ENCODE measurements at places on chromosomes 12 and 14. TPM values are rescaled to one million over a fixed set of nuclear protein-coding genes. Genes with fewer than 3 reads are reported as not detected.

KRT3 gene
- not detected for total RNA-seq

GRCh38 chr12:62866451-62867082, 68.4 kb downstream of the PPM1H start:
- DNase-seq = no peak
- peaks cover 4% of the 10 kb centered on the region for H3K27me3 ChIP-seq
- H3K4me3 ChIP-seq = no peak overlapping the region
- no peaks in the 10 kb centered on the region for H3K36me3 ChIP-seq

DNA sequence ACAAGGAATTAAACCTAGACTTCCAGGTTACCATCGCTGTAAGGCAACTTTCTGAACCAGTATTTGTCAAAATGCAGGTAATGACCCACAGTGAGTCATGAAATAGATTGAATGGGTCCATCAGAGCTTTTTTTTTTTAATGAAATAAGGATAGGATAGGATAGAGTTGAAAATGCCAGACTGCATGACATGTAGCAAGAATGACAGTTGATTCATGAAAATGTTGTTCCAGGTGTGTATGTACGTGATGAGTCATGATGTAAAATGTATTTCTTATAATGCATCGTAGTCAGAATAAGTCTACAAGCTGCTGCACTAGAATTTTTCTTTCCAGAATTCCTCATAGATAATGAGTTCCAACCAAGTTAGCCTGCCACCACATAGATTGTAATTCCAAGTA, 184.4 kb upstream of the BCL2L14 start:
- H3K4me3 ChIP-seq = no peak overlapping the region
- no peaks in the 10 kb centered on the region for H3K27me3 ChIP-seq
- no peak for DNase-seq
- H3K36me3 ChIP-seq = peaks cover 90% of the 10 kb centered on the region
- H3K27ac ChIP-seq = no peak overlapping the region

- no peak for DNase-seq
- H3K36me3 ChIP-seq = no peaks in the 10 kb centered on the region
- H3K27ac ChIP-seq = no peak overlapping the region
- no peaks in the 10 kb centered on the region for H3K4me1 ChIP-seq
- no peaks in the 10 kb centered on the region for H3K27me3 ChIP-seq
These were observed 282.7 kb downstream of the AKAP6 start for GRCh38 chr14:32611752-32612151.

DNA sequence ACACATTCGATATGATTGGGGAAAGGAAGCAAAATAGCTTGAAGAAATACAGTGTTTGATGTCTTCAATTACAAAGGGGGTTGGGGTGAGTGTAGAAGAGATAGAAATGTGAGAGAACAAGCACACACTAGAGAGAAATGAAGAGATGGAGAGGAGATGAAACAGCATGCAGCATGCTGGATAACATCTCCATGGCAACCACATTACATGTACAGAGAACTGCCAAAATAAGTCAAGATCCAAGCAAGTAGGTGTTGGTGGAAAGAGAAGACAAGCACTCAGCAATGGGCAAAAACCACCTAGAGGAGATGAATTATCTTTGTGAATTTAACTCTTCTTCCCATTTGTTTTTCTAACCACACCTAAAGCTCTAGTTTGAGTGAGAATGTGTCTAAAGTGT, 289.8 kb downstream of the GRIN2B start:
- H3K36me3 ChIP-seq = no peaks in the 10 kb centered on the region
- H3K27ac ChIP-seq = no peak overlapping the region
- no peak for DNase-seq

- no peak overlapping the region for H3K4me3 ChIP-seq
- no peaks in the 10 kb centered on the region for H3K27me3 ChIP-seq
- DNase-seq = no peak
- H3K36me3 ChIP-seq = peaks cover 6% of the 10 kb centered on the region
- no peaks in the 10 kb centered on the region for H3K4me1 ChIP-seq
These were observed 45.0 kb upstream of the STRN3 start for GRCh38 chr14:31071151-31071550.

GRCh38 chr12:82225871-82226270, 132.3 kb downstream of the CCDC59 start:
- no peaks in the 10 kb centered on the region for H3K27me3 ChIP-seq
- no peak overlapping the region for H3K27ac ChIP-seq
- no peak overlapping the region for H3K4me3 ChIP-seq
- no peaks in the 10 kb centered on the region for H3K4me1 ChIP-seq

DNA sequence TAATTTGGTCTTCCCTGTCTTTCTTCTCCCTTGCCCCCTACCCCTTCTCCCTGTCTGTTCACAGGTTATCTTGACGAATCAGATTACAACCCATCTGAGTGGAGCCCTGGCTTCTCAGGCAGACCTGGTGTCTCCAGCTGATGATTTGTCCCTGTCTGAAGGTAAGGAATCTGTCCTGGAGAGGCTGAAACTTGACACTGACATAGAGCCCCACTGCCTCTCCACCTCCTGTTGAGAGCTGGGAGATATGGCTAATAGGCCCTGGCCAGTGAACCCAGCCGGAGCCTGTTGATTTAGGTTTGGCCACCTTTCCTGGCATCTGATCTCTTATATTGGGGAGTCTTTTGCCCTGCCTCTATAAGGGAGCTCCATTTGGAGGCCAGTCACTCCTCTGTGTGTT, 472.2 kb downstream of the RAD51B start:
- H3K4me3 ChIP-seq = no peak overlapping the region
- no peak for DNase-seq
- H3K4me1 ChIP-seq = peaks cover 26% of the 10 kb centered on the region
- no peaks in the 10 kb centered on the region for H3K27me3 ChIP-seq
- H3K36me3 ChIP-seq = no peaks in the 10 kb centered on the region
- H3K27ac ChIP-seq = no peak overlapping the region

DNA sequence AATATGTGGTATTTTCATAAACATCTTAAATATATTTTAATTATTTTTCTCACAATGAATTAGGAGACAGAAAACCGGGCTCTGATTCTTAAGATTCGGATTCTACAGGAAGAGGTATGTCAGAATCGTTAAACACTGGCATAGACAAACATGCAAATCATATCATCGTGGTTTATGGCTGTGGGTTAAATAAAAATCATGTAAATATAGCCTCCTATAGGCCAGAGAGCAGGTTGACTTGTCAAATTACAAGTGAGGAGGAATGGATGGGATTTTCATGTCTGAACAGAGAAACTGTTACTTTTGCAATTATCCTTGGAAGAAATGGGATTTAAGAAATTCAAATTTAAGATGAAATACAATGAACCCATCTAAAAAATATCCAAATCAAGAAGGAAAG, 74.9 kb upstream of the BCAT1 start:
- no peaks in the 10 kb centered on the region for H3K36me3 ChIP-seq
- H3K4me3 ChIP-seq = no peak overlapping the region
- H3K27ac ChIP-seq = no peak overlapping the region
- DNase-seq = no peak
- H3K4me1 ChIP-seq = no peaks in the 10 kb centered on the region

- H3K27me3 ChIP-seq = no peaks in the 10 kb centered on the region
- no peaks in the 10 kb centered on the region for H3K36me3 ChIP-seq
- no peak overlapping the region for H3K4me3 ChIP-seq
These were observed 243.5 kb downstream of the TMEM132C start for GRCh38 chr12:128510511-128510910.

DNA sequence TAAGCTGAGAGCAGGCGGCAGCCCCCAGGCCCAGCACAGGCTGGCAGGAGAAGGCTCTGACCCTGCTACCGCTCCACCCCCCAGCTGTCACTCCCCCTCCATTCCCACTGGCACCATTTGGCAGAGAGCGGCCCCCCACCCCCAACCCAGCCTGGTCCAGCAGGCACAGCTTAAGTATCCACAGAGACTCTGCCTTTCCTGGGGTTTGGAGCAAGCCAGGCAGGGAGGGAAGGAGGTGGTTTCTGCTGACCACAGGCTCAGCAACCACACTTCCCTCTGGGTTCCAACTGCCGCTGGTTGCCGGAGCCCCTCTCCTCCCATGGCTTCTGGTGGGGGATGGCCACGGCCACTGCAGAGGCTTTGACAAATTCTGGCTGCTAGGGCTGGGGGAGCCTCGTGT, 30.5 kb upstream of the CCND2 start:
- DNase-seq = no peak
- peaks cover 5% of the 10 kb centered on the region for H3K4me1 ChIP-seq
- H3K27me3 ChIP-seq = peaks cover 1% of the 10 kb centered on the region
- peaks cover 13% of the 10 kb centered on the region for H3K36me3 ChIP-seq
- no peak overlapping the region for H3K4me3 ChIP-seq

DNA sequence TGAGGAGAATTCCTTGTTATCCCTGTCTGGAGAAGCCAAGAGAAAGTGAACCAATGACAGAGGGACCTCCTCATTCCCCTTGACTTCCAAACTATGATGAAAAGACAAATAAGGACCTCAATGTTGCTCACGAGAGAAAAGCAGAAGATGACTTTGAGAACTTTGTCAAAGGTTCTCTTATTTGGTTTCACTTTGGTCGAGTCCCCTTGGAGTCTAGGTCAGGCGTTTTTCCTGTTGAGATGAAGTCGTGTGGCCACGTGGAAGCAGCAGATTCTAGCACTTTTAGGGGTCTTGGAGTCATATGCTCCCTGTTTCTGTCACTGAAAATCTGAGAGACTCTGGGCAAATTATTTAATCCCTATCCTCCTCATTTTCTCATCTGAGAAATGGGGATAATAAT, 33.8 kb upstream of the COL2A1 start:
- no peaks in the 10 kb centered on the region for H3K27me3 ChIP-seq
- no peak overlapping the region for H3K4me3 ChIP-seq
- no peak for DNase-seq
- H3K4me1 ChIP-seq = no peaks in the 10 kb centered on the region
- H3K36me3 ChIP-seq = no peaks in the 10 kb centered on the region
- H3K27ac ChIP-seq = no peak overlapping the region

PTHLH gene
- total RNA-seq = not detected

NFE2 gene
- not detected for total RNA-seq

- peaks cover 12% of the 10 kb centered on the region for H3K4me1 ChIP-seq
- H3K4me3 ChIP-seq = peak overlapping the region; percentile 54
- H3K36me3 ChIP-seq = no peaks in the 10 kb centered on the region
- H3K27ac ChIP-seq = peak overlapping the region; percentile 52
- peaks cover 3% of the 10 kb centered on the region for H3K27me3 ChIP-seq
These were observed 9.7 kb upstream of the SGPP1 start for GRCh38 chr14:63737582-63738006.

DNA sequence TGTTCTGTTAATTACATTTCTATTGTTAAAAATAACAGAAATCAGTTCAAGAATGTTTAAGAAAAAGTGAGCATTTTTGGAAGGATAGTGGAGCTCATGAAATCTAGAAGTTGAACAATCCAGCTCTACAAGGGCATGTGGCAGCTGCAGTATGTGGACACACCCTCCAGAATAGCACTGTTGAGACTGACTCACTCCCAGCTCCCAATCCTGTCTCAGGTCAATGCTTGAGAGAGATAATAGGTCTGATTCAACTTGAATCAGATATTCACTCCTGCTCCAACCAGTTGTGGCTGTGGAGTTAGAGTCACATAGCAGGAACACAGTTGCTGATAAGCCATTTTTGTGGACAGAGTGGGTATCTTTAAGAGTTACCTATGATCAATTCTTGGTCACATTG, 113.0 kb upstream of the NTF3 start:
- no peaks in the 10 kb centered on the region for H3K27me3 ChIP-seq
- no peaks in the 10 kb centered on the region for H3K36me3 ChIP-seq
- no peaks in the 10 kb centered on the region for H3K4me1 ChIP-seq
- H3K27ac ChIP-seq = no peak overlapping the region

GPR135 gene
- total RNA-seq = 2.4 TPM

- H3K4me1 ChIP-seq = peaks cover 2% of the 10 kb centered on the region
- H3K4me3 ChIP-seq = no peak overlapping the region
- no peaks in the 10 kb centered on the region for H3K36me3 ChIP-seq
- peak; percentile 34 for DNase-seq
- no peak overlapping the region for H3K27ac ChIP-seq
- peaks cover 4% of the 10 kb centered on the region for H3K27me3 ChIP-seq
These were observed 28.8 kb upstream of the LRRC10 start for GRCh38 chr12:69639400-69640016.

GRCh38 chr14:99587460-99588278, 16.3 kb downstream of the CCDC85C start:
- H3K4me3 ChIP-seq = no peak overlapping the region
- H3K27ac ChIP-seq = no peak overlapping the region
- H3K27me3 ChIP-seq = no peaks in the 10 kb centered on the region
- peaks cover 4% of the 10 kb centered on the region for H3K4me1 ChIP-seq
- DNase-seq = no peak

NUAK1 gene
- total RNA-seq = 0.02 TPM

GPHN gene
- total RNA-seq = 33.9 TPM

- H3K36me3 ChIP-seq = no peaks in the 10 kb centered on the region
- no peak overlapping the region for H3K27ac ChIP-seq
- H3K4me1 ChIP-seq = no peaks in the 10 kb centered on the region
- no peak overlapping the region for H3K4me3 ChIP-seq
- DNase-seq = no peak
These were observed 888.6 kb upstream of the SEL1L start for GRCh38 chr14:82422230-82422629.

- peak overlapping the region; percentile 86 for H3K27ac ChIP-seq
- DNase-seq = no peak
- no peaks in the 10 kb centered on the region for H3K36me3 ChIP-seq
- peaks cover 26% of the 10 kb centered on the region for H3K4me1 ChIP-seq
These were observed 75.9 kb upstream of the DHRS4 start for GRCh38 chr14:23877538-23878180.

- DNase-seq = no peak
- no peaks in the 10 kb centered on the region for H3K36me3 ChIP-seq
- H3K4me3 ChIP-seq = no peak overlapping the region
- H3K27me3 ChIP-seq = peaks cover 2% of the 10 kb centered on the region
These were observed 17.7 kb upstream of the POP5 start for GRCh38 chr12:120598674-120599463.

INF2 gene
- total RNA-seq = 93.7 TPM

GRCh38 chr12:123748661-123749060, 13.4 kb upstream of the DNAH10 start:
- peaks cover 77% of the 10 kb centered on the region for H3K36me3 ChIP-seq
- peaks cover 22% of the 10 kb centered on the region for H3K4me1 ChIP-seq
